ENCODE measurements at places on chromosomes 2 and 18. TPM values are rescaled to one million over a fixed set of nuclear protein-coding genes. Genes with fewer than 3 reads are reported as not detected.

GRCh38 chr2:62248226-62248625 is 52.3 kb downstream of the B3GNT2 start:
- DNase-seq: no peak

DNA sequence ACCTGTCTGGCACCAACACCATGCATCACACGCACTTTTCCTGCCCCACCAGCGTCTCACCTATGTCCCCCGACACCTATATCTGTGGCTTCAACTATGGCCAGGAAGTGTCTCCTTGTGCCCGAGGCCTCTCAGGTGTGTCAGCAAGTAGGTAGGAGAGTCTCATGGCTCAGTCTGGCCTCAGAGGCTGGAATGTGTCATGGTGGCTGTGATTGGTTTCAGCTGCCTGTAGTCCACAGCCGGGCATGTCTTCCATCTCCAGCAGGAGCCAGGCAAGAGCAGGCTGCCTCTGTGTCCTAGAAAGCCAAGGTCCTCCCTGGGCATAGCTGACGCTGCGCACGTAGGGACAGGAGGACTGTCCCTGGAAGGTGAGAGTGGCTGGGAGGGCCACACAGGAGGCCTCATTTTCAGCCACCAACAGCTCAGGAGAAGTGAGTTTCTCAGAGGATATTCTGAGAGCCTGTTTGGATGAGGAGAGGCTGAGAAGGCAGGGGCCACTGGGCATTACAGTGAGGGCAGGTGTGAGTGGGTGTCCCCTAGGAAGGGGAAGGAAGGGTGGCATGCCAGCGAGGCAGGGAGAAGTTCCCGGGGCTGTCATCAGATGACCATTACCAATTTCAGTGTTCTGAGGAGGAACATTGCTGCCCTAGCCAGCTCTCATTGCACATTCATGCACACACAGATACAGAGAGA is 47.2 kb downstream of the SDC1 start:
- no peak for DNase-seq

DNA sequence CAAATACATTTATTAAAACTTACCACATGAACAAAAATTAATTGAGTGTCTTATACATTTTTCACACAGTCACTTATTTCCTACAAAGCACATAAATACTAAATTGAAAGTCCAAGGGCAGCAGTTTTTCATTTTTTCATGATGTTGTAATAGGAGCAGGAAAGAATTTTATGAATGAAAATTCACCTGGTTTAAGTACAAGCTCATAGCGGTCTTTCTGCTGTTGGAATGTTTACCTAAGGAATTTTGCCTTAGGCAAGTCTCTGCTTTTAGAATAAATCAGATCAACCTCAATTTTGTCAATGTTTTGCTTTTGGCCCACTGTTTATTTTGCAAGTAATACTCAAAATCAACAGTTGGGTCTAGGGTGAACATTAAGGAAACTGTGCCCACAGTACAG is 40.0 kb downstream of the ETAA1 start:
- DNase-seq: no peak

DNA sequence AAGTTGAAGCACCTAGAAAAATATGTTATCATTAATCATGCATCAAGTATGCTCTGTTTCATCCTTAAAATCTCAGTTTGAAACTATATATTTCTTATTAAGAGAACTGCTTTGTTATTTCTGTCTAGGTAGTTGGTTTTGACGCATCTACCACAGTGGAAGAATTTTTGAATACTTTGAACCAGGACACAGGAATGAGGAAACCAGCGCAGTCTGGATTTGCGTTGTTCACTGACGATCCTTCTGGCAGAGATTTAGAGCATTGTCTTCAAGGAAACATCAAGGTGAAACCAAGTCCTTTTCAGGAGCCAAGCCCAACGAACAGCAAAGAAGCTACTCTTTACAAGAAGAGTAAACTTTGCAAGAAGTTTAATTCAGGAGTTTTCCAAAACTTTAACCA is 30.1 kb upstream of the DYNC2LI1 start:
- no peak for DNase-seq

DNA sequence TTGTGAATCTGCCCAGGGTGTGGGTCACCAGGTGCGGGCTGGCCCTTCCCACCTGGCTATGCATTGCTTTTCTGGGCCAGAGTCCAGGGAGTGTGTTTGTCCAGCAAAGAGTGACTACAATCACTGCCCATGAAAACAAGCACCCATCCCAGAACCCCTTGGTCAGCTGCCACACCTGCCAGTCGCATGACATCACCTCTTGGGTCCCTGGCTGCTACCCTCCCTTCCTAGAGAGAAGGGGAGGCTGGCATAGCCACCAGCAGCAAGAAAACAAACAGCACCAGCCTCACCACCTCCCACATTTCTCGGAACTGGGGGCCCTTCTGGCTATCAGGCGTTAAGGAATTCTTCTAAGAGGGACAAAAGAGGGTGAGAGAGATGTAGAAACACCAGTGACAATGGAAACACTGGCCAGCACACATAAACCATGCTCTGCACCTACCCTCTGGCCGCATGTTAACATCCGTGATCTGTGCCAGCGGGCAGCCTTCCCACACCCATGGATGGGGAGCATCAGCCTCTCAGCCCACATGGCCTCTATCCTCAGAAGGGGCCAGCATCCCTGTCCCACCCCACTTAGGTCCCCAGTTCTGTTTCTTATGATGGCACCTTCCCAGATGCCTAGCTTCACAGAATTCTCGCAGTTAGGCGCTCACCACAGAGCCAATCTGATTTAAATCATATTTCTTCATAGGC is 109.7 kb upstream of the GLI2 start:
- no peak for DNase-seq

DNA sequence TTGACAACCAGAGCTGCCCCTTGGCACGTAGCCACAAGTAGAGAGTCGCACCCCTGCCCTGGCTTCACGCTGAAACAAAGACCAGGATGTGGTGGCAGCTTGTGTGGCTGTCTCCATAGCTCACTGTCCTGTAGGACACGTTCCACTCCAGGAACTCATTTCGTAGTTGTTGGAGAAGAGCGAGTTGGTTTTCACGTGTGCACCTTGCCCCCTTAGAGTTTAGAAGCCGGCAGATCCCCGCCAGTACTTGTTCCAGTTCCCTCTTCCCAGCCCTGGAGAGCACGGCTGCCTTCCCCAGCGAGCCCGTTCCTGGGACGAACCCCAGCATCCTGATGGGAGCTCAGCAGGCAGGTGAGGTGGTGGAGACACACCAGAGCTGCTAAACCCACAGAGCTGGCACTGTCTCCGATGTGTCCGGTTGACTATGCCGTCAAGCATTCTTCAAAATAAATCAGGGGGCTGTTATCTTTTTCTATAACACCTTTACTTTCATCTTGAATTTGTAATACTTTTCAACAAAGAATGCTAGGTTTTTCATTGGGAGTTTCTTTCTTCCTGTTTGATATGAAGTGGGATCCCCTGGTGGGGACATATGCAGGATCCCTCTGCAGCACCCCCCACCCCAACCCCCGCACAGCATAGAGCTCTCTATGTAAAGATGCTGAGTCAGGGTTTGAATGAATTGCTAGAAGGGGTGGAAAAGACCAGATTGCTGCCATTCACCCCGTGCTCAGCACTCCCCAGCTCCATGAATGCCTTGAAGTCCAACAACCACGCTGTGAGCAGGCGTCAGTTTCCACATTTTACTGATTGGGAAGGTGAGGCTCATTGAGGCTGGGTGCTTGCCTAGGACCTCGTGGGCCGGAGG is 44.5 kb downstream of the GREB1 start:
- no peak for DNase-seq

DNA sequence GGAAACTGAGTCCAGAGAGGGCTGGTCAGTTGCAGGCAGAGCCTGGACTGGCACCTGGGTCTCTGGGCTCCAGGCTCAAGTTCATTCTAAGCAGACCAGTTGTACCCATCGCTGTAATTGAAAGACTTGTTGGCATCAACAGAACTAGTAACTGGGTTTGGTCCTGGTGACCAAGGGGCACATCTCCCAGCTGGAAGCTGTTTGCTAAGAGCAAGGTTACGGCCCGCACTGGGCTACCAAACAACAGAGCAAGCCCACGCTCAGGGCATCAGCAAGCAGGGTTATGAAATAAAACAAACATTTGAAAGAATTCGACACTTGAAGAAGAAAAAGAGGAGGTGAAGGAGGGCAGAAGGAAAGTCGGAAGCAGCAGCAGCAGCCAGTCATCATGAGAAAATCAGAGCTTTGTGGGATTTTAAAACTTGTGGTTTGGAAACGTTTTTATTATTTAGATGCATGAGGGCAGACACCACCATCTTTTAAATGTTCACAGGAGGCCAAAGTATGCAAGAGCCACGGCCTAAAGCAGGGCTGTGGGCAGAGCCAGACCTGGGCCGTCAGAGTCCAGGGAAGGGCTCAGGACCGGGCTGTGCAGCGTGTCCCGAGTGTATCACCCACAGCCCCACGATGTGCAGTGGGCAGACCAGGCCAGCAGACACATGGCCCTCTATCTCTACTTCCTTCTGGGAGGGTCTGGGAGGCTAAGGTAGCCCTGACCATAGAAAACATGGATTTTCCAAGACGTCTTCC is 220.3 kb downstream of the BCL2 start:
- DNase-seq: no peak

DNA sequence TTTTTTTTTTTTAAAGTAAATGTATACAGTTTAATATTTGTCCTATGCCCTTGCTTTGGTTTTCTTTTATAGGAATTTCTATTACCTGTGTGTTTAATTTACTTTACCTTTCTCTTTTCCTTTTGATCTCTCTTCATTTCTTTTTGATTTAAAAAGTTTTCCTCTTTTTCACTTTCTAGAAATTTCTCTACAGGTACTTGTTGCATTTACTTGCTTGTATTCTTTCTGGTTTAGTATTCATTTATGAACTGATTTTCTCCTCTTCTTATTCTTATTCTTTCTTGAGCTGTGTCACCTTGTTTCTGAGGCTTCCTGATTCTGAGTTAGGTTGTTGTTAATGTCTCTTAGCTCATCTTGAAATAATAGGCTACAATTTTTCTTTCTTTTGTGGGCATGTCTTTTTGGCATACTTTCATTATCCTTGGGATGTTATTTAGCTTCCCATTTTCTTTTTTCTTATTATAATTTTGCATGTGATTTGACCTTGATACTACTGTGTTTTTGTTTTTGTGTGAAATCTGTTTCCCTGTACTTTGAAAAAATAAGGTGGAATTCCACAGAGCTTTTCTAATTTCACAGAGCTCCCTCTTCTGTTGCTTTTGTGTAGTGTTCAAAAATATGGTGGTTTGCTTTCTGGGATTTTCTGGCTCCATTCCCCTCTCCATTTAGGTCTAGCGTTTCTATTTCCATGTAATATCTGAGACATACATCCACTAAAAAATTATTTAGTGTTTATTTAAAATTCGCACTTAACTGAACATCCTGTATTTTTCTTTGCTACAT is 25.5 kb upstream of the ALMS1 start:
- DNase-seq: no peak

DNA sequence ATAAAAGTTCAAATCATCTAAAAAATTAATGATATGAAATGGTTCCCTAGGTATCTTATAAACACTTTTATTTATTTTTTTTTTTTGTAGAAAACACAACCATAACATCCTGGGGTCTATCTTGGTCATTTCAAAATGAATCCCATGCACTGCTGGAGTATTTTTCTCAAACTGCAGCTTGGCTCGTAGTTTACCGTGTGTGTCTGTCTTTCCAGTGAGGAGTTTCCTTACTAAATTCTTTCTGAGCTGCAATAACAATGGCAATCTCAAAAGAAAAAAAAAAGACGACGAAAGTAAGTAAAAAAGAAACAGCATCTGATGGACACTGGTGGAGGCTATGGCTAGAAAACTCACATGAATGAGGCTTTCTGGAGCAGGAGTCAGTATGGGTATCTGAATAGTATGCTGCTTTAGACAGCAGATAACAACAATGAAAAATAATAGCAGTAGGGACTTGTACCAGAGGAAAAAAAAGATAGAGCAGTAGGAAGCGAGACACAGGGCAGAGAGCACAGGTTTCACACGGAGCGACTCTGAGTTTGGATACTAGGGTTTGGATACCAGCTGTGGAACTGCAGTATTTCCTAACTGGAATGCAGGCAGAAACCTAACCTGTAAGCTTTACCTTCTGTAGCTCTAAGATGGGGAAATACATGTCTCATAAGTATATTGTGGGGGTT is 43.5 kb downstream of the CALCRL start:
- DNase-seq: no peak

GRCh38 chr2:25257032-25257552 is 84.6 kb downstream of the DNMT3A start:
- no peak for DNase-seq

APOB gene
- not detected for total RNA-seq

C2orf78 gene
- total RNA-seq: not detected

STPG4 gene
- 0.19 TPM for total RNA-seq

EVX2 gene
- not detected for total RNA-seq

IL18RAP gene
- 16.7 TPM for total RNA-seq

POTEF gene
- total RNA-seq: not detected

NTSR2 gene
- not detected for total RNA-seq

CDCA7 gene
- 77.8 TPM for total RNA-seq
